ENCODE measurements at places on chromosomes 4 and X.

DNA sequence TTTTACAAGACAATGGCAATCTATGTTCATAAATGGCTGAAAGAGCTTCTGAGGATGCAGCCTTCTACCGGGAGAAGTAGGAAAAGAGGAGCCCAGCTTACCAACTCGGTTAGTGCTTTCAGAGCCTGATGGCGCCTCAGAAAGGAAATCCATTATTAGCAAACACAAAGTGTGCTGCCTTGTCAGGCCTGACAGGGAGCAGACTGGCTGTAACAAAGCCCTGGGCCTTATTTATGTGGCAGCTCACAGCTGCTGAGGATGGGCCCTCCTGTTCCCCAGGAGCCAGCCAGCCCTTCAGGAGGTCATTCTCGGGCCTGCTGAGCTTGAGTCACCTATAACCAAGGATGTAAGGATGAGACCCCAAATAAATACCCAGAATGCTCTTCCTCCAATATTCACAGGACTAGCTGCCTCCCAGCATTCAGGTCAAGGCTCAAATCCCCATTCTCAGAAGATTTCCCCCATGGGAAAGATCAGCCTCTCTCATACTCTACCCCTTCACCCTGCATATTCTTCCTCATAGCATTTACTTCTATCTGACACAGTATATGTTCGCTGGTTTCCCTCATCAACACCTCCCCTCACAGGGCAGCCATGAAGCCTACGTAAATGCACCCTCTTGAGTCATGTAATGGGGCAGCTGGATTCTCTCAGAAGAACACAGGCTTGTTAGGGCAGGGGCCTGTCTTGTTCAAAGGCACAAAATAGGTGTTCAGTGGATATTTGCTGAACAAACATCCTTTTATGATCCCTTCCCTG, 227.0 kb upstream of the RASGEF1B start:
- DNase-seq: no peak

- peak; percentile 23 for DNase-seq
Measured at GRCh38 chr4:155353923-155354540, 22.7 kb downstream of the MAP9 start.

GRCh38 chr4:121155893-121156292, 8.2 kb downstream of the TNIP3 start:
- peak; percentile 62 for DNase-seq

DNA sequence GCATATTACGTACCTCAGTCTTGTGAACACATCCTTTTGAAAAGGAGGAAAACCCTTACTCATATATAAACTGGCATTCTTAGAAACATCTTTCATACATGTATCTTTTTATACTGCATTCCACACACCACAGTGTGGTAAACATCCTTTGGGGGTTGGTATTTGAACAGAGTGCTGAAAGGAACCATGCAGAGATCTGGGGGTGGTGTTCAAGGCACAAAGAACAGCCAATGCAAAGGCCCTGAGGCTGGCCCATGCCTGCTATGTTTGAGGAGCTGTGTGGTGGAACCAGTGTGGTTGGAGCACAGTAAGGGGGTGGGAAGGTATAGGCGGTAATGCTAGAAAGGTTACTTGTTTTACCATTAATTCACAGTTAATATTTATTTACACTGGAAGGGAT, 2.0 kb downstream of the ELK1 start:
- no peak for DNase-seq

GRCh38 chrX:1213971-1214370, 1.5 kb upstream of the CRLF2 start:
- DNase-seq: no peak

DNA sequence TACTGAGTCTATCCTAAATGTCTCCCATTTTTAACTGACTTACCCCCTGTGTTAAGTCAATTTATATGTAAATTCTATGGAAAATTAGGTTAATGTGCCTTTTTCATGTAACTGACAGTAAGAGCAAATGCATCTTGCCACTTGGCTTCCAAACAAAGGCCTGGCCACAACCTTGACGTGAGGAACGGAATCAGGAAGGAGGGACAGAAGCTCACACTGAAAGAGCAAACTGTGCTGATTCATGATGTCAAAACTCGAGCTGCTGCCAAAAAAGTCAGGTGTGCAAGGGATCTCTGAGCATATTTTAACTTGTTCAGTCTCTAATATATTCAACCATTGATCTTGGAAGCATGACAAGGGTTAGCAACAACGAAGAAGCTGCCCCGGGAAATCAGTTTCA, 35.8 kb downstream of the GPM6A start:
- DNase-seq: no peak

GRCh38 chr4:156962058-156962358, 9.6 kb downstream of the PDGFC start:
- DNase-seq: no peak

DNA sequence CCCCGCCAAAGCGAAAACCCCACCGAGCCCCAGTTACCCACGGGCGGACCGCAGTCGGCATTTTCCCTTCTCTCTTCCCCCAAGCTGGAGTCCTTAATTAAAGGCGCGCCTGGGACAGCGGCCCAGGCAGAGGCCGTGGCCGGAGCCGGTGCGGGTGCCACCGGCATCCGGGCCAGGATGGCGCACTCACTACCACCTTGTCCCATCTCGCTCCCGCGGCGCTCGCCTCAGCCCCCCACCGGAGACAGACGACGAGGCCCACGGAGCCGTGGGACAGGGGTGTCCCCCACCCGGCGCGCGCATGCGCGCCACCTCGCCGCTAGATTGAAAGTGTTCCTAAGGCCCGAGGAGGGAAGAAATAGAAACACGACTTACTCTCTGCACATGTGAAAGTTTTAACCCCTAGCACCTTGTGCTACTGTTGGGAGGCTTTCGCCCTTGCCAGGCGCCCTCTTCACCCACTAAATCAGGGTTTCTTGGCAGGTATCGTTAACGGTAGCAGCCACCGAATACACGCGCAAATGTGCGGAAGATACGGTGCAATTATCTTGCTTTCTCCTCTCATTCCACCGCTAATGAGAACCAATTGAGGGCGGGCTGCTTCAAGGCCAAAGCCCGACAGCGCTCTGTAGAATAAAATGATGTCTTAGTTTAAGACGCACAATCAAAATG, 64.3 kb upstream of the CCDC160 start:
- no peak for DNase-seq

DNA sequence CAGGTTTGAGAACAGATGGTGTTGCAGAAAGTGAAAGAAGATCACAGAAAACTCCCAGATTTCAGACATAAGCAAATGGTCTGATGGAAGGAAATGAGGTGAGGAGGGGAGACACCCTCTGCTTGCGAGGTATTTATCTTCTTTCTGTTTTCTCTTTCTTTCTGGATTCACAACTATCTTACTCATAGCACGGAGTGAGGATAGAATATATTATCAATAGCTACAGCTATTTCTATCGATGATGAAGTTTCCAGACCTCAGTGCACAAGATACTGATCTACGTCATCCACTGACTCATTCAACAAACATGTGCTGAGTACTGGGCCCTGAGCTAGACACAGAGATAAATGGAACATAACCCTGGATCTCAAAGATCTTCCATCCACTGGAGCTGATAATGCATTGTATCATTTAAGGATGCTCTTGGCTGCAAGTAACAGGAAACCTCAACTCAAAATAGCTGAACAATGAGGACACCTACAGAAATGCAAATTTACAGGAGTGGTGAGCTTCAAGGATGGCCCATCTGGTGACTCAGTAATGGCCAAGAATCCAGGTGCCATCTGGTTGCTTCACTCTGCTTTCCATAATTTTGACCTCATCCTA, 21.2 kb downstream of the SLC2A9 start:
- no peak for DNase-seq

- DNase-seq: no peak
Measured at GRCh38 chr4:153090181-153090580, 114.1 kb upstream of the TRIM2 start.

DNA sequence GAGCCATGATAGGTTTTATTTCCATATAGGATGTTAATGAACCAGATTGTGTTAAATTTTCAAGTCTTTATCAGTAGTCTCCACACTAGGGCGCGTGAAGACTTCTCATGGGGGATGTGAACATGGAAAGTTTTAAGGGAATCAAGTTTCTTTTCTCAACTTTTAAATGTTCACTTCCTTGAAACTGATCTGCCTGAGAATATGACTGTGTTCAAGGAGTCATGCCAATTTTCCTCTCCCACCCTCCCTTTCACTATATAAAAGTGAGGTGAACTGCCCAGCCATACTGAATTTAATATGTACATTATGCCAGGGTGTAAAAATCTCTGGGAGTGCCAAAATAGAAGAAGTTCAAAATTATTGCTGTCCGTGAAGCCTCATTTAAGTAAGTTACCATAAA, 30.4 kb upstream of the HPGDS start:
- DNase-seq: no peak

DNA sequence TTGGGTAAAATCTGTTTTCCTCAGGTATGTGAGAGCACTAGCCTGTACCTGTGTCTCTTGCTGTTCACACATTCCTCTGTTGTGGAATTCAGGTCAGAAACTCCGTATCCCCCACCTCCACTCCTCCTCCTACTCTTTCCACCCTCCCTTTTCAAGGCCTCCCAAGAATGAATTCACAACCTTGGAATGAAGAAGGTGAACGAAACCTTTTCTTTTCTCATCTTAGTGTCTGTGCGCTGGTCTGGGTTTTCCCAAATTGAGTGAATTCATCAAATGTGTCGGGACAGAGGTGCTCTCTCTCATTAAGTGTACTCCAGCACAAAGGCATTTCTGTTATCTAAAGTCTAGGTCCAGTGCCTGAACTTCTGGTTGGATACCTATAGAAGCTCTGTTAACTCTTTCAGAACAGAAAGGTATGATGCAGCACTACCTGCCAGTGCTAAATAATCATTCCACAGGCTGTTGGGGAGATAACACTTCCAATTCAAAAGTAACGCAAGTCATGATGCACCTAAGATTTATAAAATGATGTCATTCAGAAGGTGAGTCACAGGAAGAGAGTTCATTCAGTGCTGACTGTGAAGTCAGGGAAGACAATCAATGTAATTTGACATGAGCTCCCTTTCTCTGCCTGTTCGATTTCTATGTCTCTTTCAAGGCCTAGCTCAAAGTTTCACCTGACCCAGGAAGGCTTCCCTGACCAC, 41.9 kb downstream of the COL4A6 start:
- DNase-seq: no peak

GRCh38 chrX:131725001-131725654, 181.3 kb downstream of the OR13H1 start:
- no peak for DNase-seq

GRCh38 chr4:7518871-7519637, 84.3 kb upstream of the PSAPL1 start:
- DNase-seq: no peak

DNA sequence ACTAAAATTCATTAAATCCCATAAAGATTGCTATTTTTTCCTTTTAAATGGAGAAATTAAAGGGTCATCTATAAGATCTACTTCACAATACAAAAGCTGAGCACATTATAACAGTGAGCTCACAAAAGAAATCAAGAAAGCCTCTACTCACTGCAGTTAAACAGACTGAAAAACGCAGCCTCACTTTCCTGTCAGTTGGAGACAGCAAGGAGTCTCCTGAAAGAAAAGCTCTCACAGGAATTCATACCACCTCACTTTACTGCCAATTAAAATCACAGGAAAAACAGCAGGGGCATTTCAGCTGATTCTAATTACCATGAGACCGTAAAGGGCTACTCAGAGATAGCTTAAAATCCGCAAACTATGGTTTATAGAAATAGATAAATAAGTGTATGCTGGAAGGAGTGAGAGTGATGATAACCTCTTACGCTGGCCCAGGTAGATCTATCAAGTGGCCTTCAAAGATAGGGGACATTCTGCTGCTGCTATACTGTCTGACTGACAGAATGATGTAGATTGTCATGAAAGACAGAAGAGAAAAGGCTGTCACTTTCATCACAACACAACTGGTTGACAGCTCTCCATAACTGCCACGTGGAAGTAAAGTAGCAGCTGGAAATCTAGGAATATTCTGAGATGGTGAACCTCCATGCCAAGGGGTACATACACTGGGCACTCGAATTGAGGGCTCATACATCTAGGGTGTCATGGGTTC, 1333.7 kb upstream of the DIAPH2 start:
- no peak for DNase-seq

GRCh38 chr4:184228056-184228705, 10.5 kb upstream of the ENPP6 start:
- no peak for DNase-seq

GRCh38 chr4:77047037-77047436, 28.8 kb downstream of the CCNI start:
- no peak for DNase-seq

- no peak for DNase-seq
Measured at GRCh38 chrX:67721321-67721720, 177.5 kb downstream of the AR start.

- no peak for DNase-seq
Measured at GRCh38 chr4:94871644-94872305, 114.0 kb downstream of the BMPR1B start.

DNA sequence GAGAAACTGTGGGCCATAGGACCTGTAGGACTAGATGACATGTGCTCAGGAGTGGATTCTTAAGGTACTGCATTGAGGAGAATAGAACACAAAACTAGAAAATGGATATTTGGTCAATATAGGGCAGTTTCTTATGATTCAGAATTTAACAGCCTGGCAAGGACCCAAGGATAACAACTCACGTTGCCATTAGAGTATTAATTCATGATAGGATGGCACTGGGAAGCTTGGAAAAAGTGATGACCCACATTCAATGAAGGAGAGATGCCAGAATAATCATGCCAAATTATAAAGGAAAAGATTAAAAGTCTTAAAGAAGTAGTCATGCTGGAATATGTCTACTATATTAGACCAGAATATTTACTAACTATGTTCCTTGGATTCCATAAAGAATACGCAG, 594.5 kb downstream of the ANKRD50 start:
- no peak for DNase-seq

- DNase-seq: no peak
Measured at GRCh38 chr4:169098969-169099690, 89.1 kb upstream of the CBR4 start.

GRCh38 chrX:68940601-68941000, 111.8 kb downstream of the EFNB1 start:
- no peak for DNase-seq

DNA sequence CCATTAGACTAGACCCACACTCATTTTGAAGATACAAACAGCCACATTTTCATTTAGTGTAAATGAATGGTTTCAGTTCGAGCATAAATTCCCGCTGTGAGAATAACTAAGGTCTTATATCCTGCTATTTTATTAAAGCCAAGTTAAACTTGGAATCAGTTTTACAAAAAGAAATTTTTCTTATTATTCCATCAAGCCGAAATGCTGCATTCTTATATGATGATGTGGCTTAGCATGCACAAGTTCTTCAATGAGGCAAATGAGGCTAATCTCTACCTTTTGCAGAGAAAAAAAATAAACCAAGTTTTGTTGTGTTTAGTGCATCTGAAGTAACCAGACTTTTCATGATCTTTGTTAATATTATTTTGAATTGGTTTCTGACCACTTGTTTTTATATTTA, 953.9 kb upstream of the PCDH10 start:
- DNase-seq: no peak

GRCh38 chrX:103520386-103520785, 1.1 kb upstream of the RAB40A start:
- no peak for DNase-seq

- DNase-seq: peak; percentile 14
Measured at GRCh38 chrX:131746491-131746968, 202.7 kb downstream of the OR13H1 start.

GRCh38 chrX:48531358-48531959, 8.1 kb upstream of the TBC1D25 start:
- no peak for DNase-seq

Data from HTR-8/SVneo (cell line).